Heart right ventricle (tissue), 16 donors: ENCODE measurements at places on chromosomes 7 and 10.

DNA sequence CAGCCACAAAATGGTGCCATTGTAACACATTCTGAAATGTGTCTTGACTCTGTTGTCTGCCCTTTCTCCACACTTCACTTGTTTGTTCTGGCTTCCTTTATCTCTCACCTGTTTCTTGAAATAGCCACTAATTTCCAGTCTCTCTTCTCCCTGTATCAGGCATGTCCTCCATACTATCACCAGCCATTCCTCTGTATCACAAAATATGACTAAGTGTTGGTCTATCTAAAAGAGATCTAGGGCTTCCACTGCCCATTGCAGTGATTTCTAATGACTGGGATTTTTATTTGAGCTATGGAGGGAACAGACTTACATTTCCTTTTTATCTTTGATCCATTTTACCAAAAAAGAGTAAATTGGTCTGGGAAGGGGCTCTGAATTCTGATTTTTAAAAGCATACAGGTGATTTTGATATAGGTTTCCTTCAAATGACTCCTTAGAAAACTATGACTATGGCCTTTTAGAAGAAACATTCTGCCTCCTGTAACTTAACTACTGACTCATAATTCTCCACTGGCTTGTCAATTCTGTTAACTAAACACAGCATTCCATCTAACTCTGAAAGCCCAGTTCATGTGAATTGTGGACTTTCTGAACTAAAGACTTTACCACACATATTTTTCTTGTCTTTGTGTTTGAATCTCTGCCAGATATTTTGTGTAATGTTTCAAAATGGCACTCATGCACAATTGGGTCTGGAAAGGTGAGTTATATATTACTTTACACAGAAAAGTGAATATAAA, 1121.4 kb downstream of the XPNPEP1 start:
- no peak for DNase-seq

GRCh38 chr7:144483189-144483588, 79.7 kb upstream of the NOBOX start:
- no peak for DNase-seq

DNA sequence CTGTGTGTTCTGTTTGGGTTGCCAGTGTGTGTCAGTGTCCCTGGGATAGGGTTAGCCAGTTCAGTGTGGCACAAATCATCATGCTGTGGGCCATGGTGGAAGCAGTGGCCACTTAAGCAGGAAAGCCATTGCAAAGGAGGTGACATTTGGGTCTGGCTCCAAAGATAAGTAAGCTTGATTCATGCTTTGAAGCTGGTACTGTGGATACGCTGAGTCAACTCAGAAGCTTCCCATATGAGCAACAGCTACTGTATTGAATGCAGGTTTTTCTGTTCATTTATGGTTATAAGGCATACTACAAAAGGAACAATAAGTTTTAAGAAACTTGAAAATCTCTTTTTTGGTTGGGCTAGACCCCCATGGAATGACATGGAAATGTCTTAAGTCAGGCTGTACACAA, 143.1 kb downstream of the BMPER start:
- no peak for DNase-seq

- no peak for DNase-seq
Observed at GRCh38 chr7:103076764-103077163, 1.8 kb downstream of the ARMC10 start.
